CD8-positive, alpha-beta memory T cell (primary cell): ENCODE measurements at places on chromosomes 6 and 20.

- H3K4me3 ChIP-seq, result no peak overlapping the region
- H3K36me3 ChIP-seq, result no peaks in the 10 kb centered on the region
- no peak for DNase-seq
Observed at GRCh38 chr6:85389151-85389797, 60.6 kb upstream of the NT5E start.

GRCh38 chr6:47592131-47592840 lies 106.1 kb upstream of the ADGRF4 start:
- no peak for DNase-seq
- H3K27me3 ChIP-seq, result no peaks in the 10 kb centered on the region
- H3K36me3 ChIP-seq, result peaks cover 14% of the 10 kb centered on the region

- no peak overlapping the region for H3K27ac ChIP-seq
- H3K4me1 ChIP-seq, result peaks cover 36% of the 10 kb centered on the region
- no peak for DNase-seq
- H3K27me3 ChIP-seq, result no peaks in the 10 kb centered on the region
- peaks cover 7% of the 10 kb centered on the region for H3K36me3 ChIP-seq
- H3K4me3 ChIP-seq, result no peak overlapping the region
Observed at GRCh38 chr20:49824206-49824605, 11.6 kb downstream of the SLC9A8 start.

DNA sequence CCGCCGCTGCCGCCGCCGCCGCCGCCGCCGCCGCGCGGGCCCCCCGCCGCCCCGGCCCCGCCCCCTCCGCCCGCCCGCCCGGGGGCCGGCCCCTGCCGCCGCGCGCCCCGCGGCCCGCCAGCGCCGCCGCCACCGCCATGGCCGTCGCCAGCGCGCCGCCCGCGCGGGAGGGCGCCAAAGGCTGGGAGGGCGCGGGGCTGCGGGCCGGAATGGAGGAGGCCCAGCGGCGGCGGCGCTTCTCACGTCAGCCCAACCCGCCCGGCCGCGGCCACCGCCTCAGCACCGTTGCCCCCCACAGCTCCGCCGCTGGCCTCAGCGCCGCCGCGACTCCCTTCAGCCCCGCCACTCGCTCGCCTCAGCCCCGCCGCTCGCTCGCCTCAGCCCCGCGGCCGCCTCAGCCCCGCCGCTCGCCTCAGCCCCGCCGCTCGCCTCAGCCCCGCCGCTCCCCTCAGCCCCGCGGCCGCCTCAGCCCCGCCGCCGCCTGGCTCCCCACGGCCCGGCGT lies 258 bp downstream of the PHF10 start:
- no peaks in the 10 kb centered on the region for H3K36me3 ChIP-seq
- H3K4me3 ChIP-seq, result no peak overlapping the region
- H3K4me1 ChIP-seq, result peaks cover 41% of the 10 kb centered on the region

DNA sequence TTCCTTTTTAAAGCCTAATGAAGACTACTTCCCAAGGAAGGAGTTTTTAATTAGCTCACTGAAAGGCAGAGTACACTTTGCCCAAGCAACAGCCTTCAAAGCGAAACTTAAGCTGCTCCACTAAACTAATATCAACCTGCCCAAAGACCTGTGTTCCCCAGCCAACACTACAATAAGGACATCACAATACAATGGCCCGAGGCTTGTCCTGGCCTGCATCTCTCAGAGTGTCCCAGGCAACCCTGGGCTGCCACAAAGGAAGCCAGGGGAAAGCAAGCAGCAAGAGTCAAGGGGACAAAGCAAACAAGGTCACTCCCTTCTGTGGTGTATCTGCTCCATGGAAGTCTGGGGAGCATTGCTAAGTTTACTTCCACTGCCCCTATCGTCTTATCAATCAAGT lies 52.3 kb downstream of the PIGU start:
- no peak for DNase-seq
- no peaks in the 10 kb centered on the region for H3K4me1 ChIP-seq
- no peak overlapping the region for H3K27ac ChIP-seq
- no peaks in the 10 kb centered on the region for H3K27me3 ChIP-seq

GRCh38 chr6:165390475-165390874 lies 81.1 kb upstream of the C6orf118 start:
- no peaks in the 10 kb centered on the region for H3K36me3 ChIP-seq
- H3K4me1 ChIP-seq, result no peaks in the 10 kb centered on the region
- DNase-seq, result no peak
- H3K27me3 ChIP-seq, result no peaks in the 10 kb centered on the region
- no peak overlapping the region for H3K4me3 ChIP-seq
- no peak overlapping the region for H3K27ac ChIP-seq

DNA sequence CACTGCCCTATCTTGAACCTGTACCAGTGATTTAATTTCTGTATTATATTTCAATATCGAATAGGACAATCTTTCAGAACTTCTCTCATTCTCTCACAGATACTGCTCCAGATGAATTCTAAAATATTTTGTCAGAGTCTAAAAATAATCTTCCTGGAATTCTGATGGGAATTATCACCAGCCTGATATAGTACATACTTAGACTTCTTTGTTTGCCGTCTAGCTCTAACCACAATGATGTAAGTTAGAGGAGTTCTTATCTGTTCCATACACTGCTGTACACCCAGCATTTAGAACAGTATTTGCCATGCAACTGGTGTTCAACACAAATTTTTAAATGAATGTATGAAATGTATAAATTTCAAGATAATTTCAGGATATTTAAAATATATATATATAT lies 1.3 kb upstream of the HUS1B start:
- no peaks in the 10 kb centered on the region for H3K36me3 ChIP-seq
- H3K4me1 ChIP-seq, result peaks cover 27% of the 10 kb centered on the region
- no peaks in the 10 kb centered on the region for H3K27me3 ChIP-seq
- DNase-seq, result no peak
- H3K27ac ChIP-seq, result no peak overlapping the region

- no peaks in the 10 kb centered on the region for H3K27me3 ChIP-seq
- no peaks in the 10 kb centered on the region for H3K36me3 ChIP-seq
- H3K4me1 ChIP-seq, result peaks cover 5% of the 10 kb centered on the region
Observed at GRCh38 chr6:169529931-169530751, 171.7 kb downstream of the WDR27 start.

DNA sequence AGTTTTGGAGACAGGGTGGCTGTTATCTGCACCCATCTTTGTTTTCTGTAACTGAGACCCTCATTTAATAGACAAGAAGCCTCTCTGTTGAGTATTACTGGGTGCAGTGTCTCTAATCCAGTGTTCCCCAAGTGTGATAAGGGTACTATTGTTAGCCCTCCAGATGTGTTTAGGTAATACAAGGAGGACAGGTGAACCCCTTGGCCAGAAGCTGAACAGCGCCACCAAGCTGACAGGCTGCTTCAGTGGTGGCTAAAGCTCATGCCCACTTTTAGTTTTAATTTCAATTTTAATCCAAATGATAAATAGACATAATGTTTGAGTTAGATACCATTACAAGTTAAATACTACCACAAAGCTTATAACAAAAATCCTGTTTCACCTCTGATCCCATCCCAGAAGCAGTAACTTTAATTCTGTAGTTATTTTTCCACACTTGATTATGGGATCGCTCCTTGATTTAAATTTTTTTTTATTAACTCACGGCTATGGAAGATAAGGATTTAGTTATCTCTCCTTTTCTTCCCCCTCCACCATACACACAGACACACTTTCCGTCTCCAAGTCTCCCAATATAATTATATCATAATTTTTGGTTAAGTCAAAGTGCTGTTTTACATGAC lies 8.4 kb upstream of the STK35 start:
- DNase-seq, result no peak
- no peaks in the 10 kb centered on the region for H3K4me1 ChIP-seq
- no peak overlapping the region for H3K27ac ChIP-seq

- H3K4me3 ChIP-seq, result no peak overlapping the region
- H3K27me3 ChIP-seq, result no peaks in the 10 kb centered on the region
- H3K36me3 ChIP-seq, result no peaks in the 10 kb centered on the region
- H3K27ac ChIP-seq, result no peak overlapping the region
Observed at GRCh38 chr6:135418040-135418760, 79.3 kb downstream of the AHI1 start.

DNA sequence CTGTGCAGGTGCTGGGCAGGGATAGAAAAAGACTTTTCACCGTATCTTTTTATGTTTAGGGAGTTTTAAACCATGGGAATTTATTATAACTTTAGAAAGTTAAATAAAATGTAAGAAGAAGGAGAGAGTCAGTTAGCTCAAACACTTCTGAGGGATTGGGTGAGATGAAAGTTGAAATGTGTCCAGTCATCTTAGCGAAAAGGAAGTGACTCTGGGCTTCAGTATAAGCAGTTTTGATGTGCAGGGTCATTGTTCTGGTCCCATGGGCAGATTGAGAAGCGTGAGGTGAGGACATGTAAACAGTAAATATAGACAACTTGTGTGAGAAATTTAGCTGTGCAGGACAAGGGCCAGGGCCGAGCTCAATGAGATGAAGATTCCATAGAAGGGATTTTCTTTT lies 66.9 kb downstream of the TOX2 start:
- H3K36me3 ChIP-seq, result no peaks in the 10 kb centered on the region
- peaks cover 8% of the 10 kb centered on the region for H3K4me1 ChIP-seq
- H3K27me3 ChIP-seq, result no peaks in the 10 kb centered on the region
- no peak overlapping the region for H3K27ac ChIP-seq

DNA sequence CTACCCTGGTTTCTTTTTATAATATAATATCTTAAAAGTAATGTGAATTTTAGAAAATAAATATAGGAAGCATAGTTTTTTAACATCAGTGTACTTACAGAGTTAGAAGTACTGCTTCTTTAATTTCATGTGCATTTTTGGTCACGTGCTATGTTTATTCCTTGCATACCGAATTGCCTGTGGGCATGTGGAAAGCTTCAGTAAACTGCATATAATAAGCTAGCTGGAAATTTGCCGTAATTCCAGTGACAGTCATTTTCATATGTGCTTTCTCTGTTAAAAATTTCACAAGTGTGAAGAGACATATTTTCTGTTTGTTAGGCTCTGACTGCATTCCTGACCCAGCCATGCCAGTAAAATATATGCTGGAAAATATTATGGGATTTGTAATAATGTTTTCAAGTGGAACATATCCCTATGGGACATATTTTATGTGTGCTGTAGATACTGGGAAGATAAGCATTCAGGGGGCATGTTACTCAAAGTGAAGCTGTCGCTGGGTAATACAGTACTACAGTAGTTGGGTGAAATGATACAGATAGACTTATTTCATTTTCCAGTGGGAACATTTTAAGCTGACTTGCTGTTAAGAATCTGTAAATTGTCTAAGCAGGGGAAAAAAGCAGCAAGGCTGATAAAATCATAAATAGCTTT lies 616.7 kb downstream of the FRK start:
- H3K4me1 ChIP-seq, result no peaks in the 10 kb centered on the region
- no peak overlapping the region for H3K4me3 ChIP-seq
- H3K36me3 ChIP-seq, result no peaks in the 10 kb centered on the region

- no peak for DNase-seq
- H3K4me1 ChIP-seq, result no peaks in the 10 kb centered on the region
- no peak overlapping the region for H3K27ac ChIP-seq
Observed at GRCh38 chr6:37675606-37676005, 22.1 kb downstream of the MDGA1 start.

- no peak overlapping the region for H3K4me3 ChIP-seq
- no peaks in the 10 kb centered on the region for H3K27me3 ChIP-seq
- no peak for DNase-seq
- no peak overlapping the region for H3K27ac ChIP-seq
- no peaks in the 10 kb centered on the region for H3K4me1 ChIP-seq
Observed at GRCh38 chr6:129908356-129908755, 47.2 kb upstream of the TMEM244 start.

DNA sequence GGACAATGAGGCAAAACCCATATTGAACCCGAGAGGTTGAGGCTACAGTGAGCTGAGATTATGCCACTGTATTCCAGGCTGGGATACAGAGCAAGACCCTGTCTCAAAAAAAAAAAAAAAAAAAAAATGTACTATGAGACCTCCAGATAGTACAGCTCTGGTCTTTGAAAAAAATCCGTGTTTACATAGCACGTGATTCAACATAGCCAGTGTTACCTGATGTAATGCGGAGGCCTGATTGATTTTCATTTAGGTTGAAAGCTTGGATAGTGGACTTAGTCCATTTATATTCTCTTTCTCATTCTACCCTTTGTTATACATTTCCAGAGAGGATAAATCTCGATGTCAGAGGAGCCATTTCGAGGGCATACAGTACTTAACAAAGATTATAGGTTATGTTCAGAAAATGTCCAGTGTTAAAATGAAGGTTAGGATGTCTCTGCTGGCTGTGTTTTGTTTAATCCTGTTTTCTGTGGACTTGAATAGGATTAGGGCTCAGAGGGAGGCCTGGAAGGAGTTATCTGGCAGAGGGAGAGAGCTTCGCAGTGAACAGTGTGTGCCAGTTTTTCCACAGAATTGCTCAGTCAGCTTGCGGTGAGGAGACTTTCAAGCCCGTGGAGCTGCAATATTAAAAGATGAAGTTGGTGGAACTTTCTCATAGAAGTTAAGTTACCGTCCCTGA lies 33.9 kb upstream of the BCLAF1 start:
- H3K4me1 ChIP-seq, result no peaks in the 10 kb centered on the region
- H3K27me3 ChIP-seq, result no peaks in the 10 kb centered on the region
- H3K36me3 ChIP-seq, result no peaks in the 10 kb centered on the region

DNA sequence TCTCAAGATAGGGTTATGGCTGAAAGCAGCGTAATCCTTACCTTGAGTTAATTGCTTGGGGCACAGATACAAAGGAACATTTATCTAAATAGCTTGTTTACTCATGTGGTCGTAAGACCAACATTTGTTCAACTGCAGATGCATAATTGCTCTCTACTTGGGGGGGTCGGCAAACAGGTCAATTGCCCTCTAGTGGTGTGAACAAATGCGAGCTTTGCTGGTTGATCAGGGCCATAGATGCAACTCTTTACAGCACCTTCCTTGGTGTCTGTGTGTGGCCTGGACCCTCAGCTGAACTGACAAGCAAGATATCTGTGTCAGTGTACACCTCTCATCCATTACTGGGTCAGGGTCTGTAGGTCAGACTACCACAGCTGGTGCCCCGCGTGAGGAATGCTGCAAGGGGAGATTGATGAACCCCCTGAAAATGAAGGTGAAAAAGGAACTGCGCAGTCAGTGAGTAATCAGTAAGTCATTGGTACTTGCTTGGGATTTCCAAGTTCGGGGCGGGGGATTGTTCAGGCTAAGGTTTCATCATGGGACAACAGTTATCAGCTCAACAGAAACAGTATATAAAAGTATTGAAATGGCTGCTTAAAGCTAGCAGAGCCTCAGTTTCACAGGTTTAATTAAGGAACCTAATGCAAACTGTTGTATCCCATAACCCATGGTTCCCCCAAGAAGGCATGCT lies 24.0 kb downstream of the HLA-DPA1 start:
- H3K36me3 ChIP-seq, result no peaks in the 10 kb centered on the region
- peaks cover 4% of the 10 kb centered on the region for H3K27me3 ChIP-seq
- no peak overlapping the region for H3K27ac ChIP-seq

- H3K27me3 ChIP-seq, result no peaks in the 10 kb centered on the region
- peak overlapping the region; percentile 66 for H3K4me3 ChIP-seq
- peak overlapping the region; percentile 38 for H3K27ac ChIP-seq
- no peaks in the 10 kb centered on the region for H3K36me3 ChIP-seq
Observed at GRCh38 chr20:43514648-43514999, 7.1 kb downstream of the L3MBTL1 start.

GRCh38 chr6:83403191-83403590 lies 27.7 kb downstream of the ME1 start:
- H3K4me1 ChIP-seq, result no peaks in the 10 kb centered on the region
- no peak overlapping the region for H3K27ac ChIP-seq
- H3K36me3 ChIP-seq, result no peaks in the 10 kb centered on the region
- no peak overlapping the region for H3K4me3 ChIP-seq

DNA sequence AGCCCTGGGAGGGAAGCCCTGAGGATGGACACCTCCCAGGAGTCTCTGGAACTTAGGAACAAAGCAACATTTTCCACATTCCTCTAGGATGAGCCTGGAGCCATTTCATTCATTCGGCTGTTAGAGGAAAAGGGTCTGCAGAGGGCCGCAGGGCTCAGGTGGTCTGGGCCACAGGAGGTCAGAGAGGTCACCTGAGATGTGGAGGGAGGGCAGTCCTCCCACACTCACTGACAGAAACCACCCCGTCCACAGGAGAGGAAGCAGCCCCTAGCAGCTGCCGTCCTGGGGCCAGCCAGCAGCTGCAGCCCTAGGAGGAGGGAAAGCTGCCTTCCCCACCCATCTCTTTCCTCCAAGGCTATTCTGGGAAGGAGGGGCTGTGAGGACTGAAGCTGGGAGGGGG lies 207.0 kb downstream of the CDC5L start:
- DNase-seq, result no peak
- no peak overlapping the region for H3K27ac ChIP-seq
